ENCODE measurements at places on chromosomes 5 and 9.
A peak's percentile ranks its signal among the peaks of the same experiment; 100 is the strongest.

- DNase-seq, result no peak
These were observed 71.6 kb downstream of the CFAP90 start for GRCh38 chr5:7779019-7780005.

DNA sequence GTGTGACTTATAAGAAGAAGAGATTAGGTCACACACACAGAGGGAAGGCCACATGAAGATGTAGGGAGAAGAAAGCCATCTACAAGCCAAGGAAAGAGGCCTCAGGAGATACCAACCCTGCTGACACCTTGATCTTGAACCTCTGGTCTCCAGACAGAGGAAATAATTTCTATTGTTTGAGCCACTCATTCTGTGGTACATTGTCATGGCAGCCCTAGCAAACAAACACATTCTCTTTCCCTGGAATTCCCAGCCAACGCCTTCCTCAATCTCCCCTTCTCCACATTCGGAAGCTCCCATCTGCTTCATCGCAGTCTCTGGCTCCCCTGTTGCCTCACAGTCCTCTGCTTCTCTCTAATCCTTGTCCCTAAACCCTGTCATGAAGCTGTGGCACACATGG is 16.7 kb downstream of the PTGS1 start:
- no peak for DNase-seq

DNA sequence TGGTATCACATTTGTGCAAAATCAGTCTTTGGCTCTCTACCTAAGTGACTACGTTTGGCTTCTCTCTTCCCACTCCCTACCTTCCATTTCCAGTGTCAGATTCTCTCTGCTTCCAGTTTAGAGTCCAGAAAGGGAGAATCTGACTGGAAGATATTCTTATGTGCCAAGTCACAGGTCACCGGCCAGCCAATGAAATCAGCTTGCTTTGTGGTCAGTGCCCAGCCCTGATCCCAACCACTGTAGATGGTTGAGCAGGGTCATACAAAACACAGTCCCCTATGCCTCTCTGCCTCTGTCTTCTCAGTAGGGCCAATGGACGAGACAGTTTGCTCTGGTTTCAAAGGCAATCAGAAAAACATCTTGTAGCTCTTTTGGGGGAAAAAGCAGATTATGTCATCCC is 15.6 kb upstream of the EPB41L4B start:
- DNase-seq, result no peak

DNA sequence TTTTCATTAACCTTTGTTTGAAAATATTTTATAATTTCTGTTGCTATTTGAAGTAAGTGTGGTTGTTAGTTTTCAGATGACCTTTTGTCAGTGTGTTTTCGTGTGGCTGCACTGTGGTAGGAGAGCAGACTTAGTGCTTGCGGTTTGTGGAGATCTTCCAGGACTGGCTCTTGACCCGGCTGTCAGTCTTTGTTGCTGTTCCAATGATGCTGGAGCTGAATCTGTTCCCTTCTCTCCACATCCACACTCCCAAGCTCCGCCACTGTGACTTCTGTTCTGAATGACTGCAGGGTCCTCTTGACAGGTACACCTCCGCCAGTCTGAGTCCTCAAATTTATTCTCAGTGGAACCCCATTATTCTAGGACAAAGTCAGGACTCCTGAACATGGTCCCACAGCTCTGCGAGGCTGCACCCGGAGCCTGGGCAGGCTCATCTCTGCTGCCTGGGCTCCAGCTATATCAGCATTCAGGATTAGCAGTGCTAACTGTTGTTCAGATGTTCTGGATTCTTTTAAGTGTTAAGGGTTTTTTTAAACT is 126.0 kb downstream of the WNK2 start:
- no peak for DNase-seq

- DNase-seq, result no peak
These were observed 295.4 kb upstream of the RIOK2 start for GRCh38 chr5:97478483-97478882.

- no peak for DNase-seq
These were observed 28.8 kb downstream of the EPB41L4A start for GRCh38 chr5:112390327-112390726.

GRCh38 chr5:172939071-172939470 is 20.2 kb upstream of the RPL26L1 start:
- DNase-seq, result no peak

DNA sequence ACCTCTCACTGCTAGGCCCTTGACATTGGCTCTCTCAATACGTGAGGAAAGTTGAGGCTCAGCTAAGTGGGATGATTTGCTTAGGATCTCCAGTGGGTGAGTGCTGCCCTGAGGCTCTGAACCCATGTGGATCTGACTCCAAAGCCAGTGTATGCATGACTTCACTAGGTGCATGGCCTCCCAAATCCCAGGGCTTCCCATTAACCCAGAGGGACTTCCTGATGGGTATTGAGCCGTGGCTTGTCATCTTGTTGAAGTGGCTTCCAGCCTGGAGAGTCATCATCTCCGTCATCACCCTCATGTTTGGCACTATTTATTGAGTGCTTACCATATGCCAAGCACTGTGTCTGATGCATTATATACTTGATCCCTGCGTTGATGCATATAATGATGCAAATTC is 37.3 kb upstream of the TEX48 start:
- no peak for DNase-seq

- no peak for DNase-seq
These were observed 28.7 kb downstream of the COL27A1 start for GRCh38 chr9:114184071-114184470.

DNA sequence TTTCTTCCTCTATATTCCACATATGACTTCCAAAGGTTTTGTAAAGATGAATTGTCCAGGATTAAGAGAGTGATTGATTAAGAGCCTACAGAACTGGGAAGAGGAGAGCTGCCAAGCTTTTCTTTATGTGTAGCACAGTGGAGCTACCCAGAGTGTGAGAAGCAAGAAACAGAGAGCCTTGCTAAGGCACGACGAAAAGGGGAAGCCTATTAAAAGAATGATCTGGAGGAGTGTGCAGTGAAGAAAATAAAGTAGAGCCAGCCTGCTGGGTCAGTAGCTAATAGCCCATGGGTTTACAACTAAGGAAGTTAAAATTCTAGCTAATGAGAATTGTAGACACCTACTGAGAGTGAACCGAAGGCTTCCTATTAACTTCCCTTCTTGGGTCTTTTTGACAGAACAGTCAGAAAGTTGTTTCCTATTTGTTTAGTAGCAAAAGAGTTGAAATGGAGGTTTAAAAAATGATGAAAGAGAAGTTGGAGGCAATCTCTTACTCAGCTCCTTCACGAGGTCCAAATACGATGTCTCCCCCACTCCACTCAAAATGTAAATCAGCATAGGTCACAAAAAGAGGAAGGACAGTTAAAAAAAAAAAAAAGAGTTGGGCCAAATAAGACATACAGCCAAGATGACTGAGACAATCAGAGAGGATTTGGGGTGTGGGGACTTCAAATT is 957 bp upstream of the PRR16 start:
- no peak for DNase-seq

DNA sequence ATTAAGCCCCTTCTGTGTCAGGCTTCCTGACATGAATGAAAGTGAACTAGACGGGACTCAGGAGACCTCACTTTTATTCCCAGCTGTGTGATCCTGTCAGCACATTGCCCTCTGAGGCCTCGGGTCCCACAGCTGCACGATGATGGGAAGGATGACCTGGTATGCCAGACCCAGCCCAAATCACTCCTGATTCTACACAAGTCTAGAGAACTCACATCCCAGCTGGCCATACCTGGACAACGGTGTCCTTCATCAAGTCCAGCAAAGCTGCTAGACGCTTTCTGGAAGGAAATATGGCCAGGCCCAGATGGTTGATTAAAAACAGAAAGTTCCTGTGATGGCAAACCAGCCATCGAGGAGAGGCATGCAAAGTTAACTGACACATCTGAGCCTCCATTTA is 118.0 kb upstream of the FSTL4 start:
- no peak for DNase-seq

DNA sequence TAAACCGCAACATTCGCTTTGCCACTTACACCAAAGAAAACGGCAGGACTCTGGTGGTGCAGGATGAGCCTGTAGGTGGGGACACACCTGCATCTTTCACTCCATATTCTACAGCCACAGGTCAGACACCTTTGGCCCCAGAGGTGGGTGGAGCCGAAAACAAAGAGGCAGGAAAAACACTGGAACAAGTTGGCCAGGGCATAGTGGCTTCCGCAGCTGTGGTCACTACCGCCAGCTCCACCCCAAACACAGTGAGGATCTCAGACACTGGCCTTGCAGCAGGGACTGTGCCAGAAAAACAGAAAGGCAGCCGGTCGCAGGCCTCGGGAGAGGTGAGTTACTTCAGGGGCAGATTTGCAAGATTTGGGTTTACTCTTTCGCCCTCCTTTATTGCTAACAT is 33.8 kb downstream of the KDM3B start:
- no peak for DNase-seq

DNA sequence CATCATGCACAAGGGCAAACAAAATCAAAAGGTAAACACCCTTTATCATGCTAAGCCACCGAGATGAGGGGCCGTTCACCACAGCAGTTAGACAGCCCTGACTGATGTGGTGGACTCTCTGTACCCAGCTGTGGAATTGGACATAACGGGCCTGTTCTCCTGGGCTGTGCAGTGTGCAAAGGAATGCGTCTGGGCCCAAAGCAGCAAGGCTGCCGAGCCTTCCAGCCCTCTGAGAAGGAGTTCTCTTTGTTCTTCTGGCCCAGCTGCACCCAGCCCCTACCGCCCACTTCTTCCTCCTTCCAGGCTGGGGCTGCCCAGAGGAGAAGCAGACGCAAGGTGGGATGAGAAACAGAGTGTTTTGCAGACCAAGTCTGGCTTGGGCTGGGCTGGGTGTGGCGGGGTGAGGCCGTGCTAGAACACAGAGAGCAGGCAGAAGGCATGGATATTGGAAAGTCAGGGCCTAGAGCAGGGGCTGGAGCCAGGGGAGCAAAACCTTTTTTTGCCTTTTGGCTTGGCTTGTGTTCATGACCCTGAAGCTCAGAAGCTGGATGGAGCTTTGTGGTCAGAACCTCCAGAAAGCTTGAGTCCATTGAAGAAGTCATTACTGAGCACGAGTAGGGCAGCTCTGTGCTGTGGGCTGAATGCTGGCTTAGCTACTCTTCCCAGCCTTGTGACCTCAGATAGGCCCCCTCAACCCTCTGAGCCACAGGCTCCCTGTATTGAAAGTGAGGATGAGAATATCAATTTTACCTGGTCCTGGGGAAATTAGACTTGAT is 49.8 kb upstream of the SH3PXD2B start:
- no peak for DNase-seq

DNA sequence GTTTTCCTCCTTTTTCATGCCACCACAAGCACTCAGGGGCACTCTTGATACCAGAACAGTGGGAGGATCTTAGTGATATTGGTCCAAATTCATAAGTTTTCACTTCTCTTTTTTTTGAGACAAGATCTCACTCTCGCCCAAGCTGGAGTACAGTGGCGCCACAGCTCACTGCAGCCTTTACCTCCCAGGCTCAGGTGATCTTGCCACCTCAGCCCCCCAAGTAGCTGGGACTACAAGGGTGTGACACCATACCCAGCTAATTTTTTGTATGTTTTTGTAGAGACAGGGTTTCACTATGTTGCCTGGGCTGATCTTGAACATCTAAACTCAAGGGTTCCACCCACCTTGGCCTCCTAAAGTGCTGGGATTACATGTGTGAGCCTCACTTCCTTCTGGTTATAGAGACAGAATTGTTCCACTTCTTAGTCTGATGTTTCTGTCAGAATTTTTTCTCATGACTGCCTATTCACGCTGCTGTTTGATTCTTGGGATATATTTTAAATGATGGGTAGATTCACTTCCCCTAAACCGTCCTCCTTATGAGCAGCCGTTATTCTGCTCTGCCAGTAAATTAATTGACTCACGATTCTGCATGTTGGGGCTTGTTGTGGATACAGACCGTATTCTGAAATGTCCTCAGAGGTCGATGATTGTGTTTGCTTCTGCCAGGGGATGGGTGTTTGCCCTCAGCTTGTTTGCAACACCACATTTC is 30.8 kb downstream of the MTAP start:
- DNase-seq, result no peak

GRCh38 chr5:142892021-142892420 is 121.8 kb downstream of the ARHGAP26 start:
- no peak for DNase-seq

- no peak for DNase-seq
These were observed 26.2 kb upstream of the LAMC3 start for GRCh38 chr9:130982636-130983358.

GRCh38 chr9:117073539-117074341 is 341.1 kb downstream of the ASTN2 start:
- DNase-seq, result peak; percentile 20

- DNase-seq, result no peak
These were observed 266.0 kb upstream of the ZNF462 start for GRCh38 chr9:106596984-106597383.

GRCh38 chr5:159186319-159186718 is 23.0 kb downstream of the RNF145 start:
- no peak for DNase-seq

- no peak for DNase-seq
These were observed 455.7 kb upstream of the NUDT12 start for GRCh38 chr5:104018299-104018698.

DNA sequence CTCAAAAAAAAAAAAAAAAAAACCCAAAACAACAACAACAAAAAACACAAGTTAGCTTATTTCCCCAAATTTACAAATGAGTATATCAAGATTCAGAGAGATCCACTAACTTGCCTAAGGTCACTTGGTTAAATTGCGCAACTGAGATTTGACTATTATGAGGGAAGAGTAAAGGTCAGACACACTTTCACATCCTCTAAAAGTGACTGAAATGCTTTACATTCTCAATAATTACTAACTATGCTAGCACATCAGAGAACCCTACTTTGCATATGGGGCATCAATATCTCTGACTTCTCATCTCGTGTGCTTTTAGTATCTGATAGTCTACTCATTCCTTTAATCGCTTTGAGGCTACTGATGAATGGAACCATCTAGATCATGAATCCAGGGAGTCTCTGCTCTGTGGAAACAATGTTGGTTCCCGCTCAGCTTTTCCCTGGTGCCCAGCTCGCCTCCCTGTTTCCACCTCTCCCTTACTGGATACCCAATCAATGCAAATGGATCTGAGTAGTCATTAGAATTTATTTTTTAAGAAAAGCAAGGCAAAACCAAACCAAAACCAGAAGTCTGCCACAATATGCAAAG is 182.1 kb upstream of the TRIM32 start:
- DNase-seq, result peak; percentile 11

DNA sequence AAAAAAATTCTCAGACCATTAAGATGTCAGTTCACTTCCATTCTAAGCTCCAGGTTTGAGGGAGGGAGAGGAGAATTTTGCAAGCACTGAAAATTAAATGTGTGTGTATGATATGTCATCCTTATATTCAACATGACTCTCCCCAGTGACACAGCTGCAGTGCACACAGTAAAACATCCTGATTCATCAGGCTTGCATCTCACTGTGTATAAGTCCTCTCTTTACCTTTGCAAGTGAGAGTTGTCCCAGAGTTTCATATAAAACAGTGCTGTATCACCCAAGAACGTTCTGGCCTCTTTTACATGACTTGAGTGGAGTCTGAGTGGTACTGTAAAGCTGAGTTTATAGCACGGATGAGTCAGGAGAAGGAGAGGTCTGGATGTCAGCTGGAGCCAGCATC is 50.0 kb downstream of the DMRT2 start:
- no peak for DNase-seq
